ENCODE measurements at places on chromosomes 6 and 20. TPM values are rescaled to one million over a fixed set of nuclear protein-coding genes. Genes with fewer than 3 reads are reported as not detected.

STMND1 gene
- not detected for total RNA-seq

RSPO3 gene
- 17.4 TPM for total RNA-seq

RHAG gene
- not detected for total RNA-seq

CPXM1 gene
- total RNA-seq: 0.71 TPM

GABRR2 gene
- total RNA-seq: 0.14 TPM

DEFB124 gene
- not detected for total RNA-seq

IL17F gene
- total RNA-seq: not detected

ASIP gene
- total RNA-seq: not detected

ZNF334 gene
- 2.0 TPM for total RNA-seq

JPH2 gene
- 0.43 TPM for total RNA-seq

CLVS2 gene
- under 0.01 TPM for total RNA-seq

ZNF341 gene
- 1.1 TPM for total RNA-seq

WFDC2 gene
- total RNA-seq: not detected

DPPA5 gene
- total RNA-seq: not detected

LZTS3 gene
- total RNA-seq: 4.9 TPM

MAD2L1BP gene
- 17.9 TPM for total RNA-seq

SLC17A3 gene
- not detected for total RNA-seq

RAB44 gene
- under 0.01 TPM for total RNA-seq

MOG gene
- total RNA-seq: not detected

C2 gene
- 5.4 TPM for total RNA-seq

OR12D3 gene
- total RNA-seq: not detected

PACSIN1 gene
- not detected for total RNA-seq

Measured in smooth muscle cell of bladder (primary cell).